ENCODE measurements at places on chromosomes 6 and 20.

GRCh38 chr6:79630380-79630882 lies 698 bp upstream of the SH3BGRL2 start:
- DNase-seq = no peak

- DNase-seq = no peak
Measured at GRCh38 chr6:127276331-127276730, 9.7 kb downstream of the RNF146 start.

DNA sequence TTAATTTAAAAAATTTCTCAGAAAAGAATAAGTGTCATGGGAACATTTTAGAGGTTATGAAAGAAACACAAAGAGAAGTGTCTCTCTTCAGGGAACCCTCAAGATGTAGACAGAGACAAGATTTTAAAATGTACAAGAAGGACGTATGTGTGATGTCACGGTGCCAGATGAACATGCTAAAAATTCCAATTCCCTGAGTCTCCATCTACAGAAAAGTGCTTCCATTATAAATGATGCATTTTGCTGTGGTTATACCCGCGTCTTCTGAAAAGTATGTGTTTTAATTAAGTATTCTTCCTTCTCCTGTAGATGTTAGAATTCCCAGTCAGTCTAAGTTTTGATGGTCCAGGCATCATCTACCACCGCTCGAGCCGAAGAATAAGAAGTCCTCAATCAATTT lies 489.1 kb downstream of the PREX1 start:
- no peak for DNase-seq

DNA sequence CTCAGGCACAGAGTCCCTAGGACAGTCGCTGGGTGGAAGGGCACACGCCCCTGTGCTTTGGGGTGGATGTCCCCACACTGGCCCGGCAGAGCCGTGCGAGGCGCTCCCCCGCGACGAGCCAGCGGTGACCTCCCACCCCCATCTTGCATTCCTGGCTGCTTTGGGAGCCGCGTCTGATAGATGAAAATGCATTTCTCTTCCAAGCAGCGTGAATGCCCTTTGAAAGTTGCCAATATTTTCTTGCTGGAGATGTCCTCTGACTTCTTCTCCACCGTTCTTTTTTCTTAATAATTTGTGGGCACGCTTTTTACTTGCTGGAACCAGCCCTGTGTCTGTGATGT lies 29.9 kb downstream of the COL20A1 start:
- DNase-seq = no peak

GRCh38 chr20:12289465-12289864 lies 371.8 kb downstream of the BTBD3 start:
- no peak for DNase-seq

DNA sequence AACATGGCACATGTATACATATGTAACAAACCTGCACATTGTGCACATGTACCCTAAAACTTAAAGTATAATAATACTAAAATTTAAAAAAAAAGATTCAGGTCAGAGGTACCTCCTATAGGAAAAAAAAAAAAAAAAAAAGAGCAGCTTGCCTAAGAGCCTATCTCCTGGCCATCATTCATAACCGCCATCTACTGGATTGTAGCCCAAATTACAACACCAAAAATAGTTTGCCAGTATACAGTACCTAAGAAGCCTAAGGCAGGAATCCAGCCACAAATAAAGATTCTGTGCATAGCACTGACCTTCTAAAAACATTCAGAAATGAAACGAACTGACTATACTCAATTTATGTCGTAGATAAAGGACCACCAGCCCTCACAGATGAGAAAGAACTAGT lies 438.4 kb upstream of the ADGRB3 start:
- DNase-seq = no peak

DNA sequence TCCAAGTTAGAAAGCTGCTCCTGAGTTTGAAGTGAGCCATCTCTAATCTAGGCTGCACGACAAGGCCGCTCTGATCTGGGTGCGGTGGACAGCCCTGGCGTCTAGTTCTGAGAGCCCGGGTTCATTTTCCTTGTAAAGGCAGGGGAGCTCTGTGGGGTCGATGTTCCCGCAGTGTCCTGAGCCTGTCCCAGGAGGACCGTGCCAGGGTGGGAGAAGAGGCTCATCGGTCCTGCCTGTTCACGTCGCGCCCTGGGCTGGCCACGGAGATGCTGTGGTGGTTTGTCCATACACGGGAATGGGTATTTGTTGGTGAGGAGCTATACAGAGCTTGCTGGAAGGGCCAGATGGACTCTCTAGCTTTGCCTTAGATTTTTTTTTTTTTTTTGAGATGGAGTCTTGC lies 27.0 kb downstream of the PSMG4 start:
- no peak for DNase-seq

- DNase-seq = no peak
Measured at GRCh38 chr6:53831936-53832660, 37.3 kb downstream of the LRRC1 start.

GRCh38 chr20:49297605-49298530 lies 20.0 kb upstream of the ZNFX1 start:
- peak; percentile 75 for DNase-seq

GRCh38 chr20:2626853-2627541 lies 25.4 kb upstream of the NOP56 start:
- DNase-seq = no peak

DNA sequence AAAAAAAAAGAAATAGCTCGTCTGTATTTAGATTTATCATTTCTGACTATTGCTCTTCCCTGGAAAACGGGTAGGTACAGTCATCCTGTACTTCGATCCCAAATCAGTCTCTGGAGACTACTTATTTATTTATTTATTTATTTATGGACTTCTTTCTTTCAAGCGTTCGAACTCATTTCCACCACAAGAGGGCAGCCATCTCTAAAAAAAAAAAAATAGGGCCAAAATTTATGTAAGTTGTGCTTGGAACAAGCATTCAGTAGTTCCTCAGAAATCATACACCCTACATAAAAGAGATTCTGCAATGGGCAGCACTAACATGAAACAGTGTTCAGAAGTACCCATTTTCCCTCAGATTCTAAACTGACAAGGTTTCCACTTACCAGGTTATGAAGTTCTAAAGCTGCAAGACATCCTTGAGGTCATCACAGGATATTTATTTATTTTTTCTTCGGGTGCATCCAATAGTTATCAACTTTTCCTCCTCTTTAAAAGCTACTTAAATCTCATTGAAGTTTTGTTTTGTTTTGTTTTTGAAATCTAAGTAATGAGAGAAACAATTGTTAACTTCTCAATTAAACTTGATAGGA lies 1.9 kb upstream of the BMP2 start:
- peak; percentile 34 for DNase-seq

GRCh38 chr6:155436981-155437749 lies 18.5 kb downstream of the NOX3 start:
- no peak for DNase-seq

GRCh38 chr6:65524232-65524631 lies 182.8 kb downstream of the EYS start:
- no peak for DNase-seq

- peak; percentile 48 for DNase-seq
Measured at GRCh38 chr20:33995053-33995831, 1.5 kb downstream of the RALY start.

GRCh38 chr6:55450005-55450404 lies 122.7 kb downstream of the GFRAL start:
- DNase-seq = no peak

DNA sequence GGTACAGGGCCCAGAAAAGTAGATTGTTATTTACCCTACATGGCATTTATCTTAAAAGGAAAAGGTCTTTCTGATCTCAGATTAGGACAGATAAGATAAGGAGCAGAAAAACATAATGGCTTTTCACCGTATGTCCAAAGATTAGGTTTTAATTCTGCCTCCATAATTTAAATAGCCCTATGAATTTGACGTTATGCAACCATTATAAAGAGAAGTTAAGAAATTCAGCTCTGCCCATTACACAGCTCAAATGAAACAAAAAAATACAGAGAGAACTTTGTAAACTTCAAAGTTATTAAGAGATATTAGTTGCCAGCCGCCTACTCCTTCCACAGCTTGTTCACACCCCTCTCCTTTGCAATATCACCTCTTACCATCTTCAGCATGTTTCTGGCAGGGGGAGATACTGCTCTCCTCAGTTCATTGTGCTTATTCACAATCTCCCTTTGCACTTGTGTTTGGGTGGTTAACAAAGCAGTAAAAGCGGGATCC lies 8.1 kb downstream of the CRISP3 start:
- DNase-seq = no peak

- peak; percentile 83 for DNase-seq
Measured at GRCh38 chr6:29748391-29749307, 25.4 kb downstream of the HLA-F start.

DNA sequence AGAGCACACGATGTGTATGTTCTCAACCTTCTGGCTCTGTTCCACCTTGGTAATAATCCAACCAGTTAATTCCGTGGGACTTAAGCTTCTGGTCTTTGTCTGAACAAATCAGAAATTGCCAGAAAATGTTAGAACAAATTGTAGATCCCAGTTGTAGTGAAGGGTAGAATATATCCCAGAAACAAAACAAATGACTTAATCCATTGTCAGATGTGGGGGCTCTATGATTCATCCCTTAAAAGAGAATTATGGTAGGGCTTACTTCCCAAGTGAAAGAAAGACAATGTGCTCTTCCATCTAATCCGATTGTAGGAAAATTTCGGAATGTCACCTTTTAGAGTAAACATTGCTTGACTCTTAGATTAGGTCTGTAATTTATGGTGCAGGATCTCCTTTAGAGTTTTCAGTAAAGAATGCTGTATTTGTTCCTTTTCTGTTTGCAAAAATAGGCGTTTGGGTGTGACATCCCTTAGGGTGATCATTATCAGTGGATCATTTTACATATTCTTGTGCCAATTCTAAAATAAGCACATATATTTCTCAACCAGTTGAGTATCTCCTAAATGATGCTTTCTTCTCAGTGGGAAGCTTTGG lies 234.5 kb upstream of the ZNF217 start:
- no peak for DNase-seq

DNA sequence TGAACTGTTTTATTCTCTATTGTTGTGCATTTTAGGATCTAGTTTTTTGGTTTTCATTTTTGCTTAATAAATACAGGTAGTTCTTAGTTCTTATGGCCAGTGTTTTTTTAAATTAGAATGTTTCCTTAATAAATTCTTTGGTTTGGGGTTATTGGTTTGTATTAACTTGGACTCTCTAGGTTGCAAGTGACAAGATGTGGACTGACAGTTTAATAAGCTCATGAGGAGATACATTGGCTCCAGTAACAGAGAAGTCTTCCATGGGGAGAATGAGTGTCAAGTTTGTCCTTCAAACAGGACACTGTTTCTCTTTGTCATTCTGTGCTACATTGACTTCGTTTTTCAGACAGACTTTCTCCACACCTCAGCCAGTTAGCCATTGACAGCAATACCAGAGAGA lies 39.7 kb downstream of the SNX9 start:
- no peak for DNase-seq

DNA sequence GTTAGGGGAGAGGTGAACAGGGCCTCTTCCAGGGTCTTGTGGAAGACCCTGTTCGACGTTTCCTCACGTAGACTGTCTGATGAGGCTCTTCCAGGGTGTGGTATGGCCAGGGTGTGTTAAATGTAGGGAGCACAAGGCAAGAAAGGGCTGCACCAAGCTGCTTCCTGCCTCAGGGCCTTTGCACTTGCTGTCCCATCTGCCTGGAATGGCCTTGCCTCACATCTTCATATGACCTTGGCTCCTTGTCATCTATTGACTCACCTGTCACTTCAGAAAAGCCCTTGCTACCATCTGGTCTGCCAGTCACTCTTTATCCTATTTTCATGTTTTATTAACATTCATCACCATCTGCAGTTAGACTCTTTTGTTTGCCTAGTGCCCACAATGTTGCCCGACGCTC lies 31.0 kb downstream of the E2F3 start:
- DNase-seq = no peak

DNA sequence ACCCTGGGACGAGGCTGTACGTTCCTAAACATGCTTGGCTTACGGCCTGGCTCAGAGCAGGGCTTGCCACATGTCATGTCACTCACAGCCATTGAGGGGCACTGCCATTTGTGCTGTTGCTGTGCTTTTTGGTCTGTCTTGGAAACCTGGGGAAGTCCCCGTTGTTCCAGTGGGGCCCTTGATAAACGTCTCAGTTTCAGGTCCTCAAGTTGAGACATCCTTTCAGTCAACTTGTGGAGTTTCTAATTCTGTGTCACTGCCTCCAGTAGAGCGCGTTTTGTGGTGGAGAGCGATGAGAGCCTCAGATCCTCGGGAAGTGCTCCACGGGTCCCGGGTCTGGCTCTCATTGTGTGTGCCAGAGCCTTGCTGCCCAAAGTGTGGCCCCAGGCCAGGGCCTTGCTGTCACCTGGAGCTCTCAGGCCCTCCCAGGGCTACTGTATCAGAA lies 43.0 kb upstream of the CCR6 start:
- peak; percentile 41 for DNase-seq

All from inflammatory macrophage treated with lipopolysaccharide for 1 hour (primary cell).